Right atrium auricular region (tissue), 2 donors: ENCODE measurements at places on chromosomes 16 and 17. TPM values are rescaled to one million over a fixed set of nuclear protein-coding genes. Genes with fewer than 3 reads are reported as not detected.

DNA sequence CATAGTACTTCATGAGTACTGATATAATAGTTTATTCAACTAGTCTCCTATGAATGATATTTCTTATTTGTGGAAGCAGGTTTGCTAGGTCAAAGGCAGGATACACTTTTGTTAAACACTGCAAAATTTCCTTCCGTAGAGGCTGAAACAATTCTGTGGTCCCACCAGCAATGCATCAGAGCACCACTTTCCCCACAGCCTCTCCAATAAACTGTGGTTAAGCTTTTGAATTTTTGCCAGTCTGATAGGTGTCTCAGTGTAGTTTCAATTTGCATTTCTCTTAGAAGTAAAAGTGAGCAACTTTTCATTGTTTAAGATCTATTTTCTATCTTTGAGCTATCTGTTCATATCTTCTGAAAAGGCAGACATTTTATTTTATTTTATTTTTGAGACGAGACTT is 36.4 kb upstream of the CORO6 start:
- no peaks in the 10 kb centered on the region for H3K27me3 ChIP-seq
- no peak overlapping the region for H3K27ac ChIP-seq
- H3K36me3 ChIP-seq: peaks cover 21% of the 10 kb centered on the region
- H3K4me3 ChIP-seq: no peak overlapping the region
- no peaks in the 10 kb centered on the region for H3K4me1 ChIP-seq

DNA sequence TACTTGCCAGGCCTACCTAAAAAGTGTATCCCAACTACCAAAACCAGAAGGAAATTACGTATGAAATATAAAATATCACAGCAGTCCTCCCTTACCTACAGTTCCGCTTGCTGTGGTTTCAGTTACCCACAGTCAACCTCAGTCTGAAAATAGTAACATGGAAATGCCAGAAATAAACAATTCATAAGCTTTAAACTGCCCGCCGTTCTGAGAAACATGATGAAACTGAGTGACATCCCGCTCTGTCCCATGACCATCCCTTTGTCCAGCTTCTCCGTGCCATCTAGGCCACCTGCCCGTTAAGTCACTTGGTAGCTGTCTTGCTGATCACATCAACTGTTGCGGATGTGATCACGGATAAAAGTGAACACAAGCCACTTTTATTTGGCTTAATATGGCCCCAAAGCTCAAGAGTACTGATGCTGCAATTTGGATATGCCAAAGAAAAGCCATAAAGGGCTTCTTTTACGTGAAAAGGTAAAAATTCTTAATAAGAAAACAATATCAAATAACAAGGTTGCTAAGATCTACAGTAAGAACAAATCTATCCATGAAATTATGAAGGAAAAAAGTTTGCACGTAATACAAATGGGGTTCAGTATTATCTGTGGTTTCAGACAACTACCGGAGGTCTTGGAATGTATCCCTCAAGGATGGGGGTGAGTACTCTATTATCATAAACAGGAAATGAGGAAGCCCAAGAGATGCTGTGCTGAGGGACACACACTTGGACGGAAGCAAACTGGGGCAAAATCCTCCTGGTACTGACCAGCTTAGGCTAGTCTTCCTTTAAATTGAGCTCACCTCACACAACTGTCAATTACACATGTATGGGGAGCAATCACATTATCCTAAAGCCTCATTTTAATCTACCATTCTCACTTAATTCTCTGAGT is 8.2 kb downstream of the USP22 start:
- no peak overlapping the region for H3K4me3 ChIP-seq
- peak overlapping the region; percentile 70 for H3K27ac ChIP-seq
- H3K4me1 ChIP-seq: peaks cover 91% of the 10 kb centered on the region
- H3K36me3 ChIP-seq: no peaks in the 10 kb centered on the region
- no peak for DNase-seq

Gene PHOSPHO1
- total RNA-seq: 2.2 TPM

- peak; percentile 32 for DNase-seq
- no peaks in the 10 kb centered on the region for H3K27me3 ChIP-seq
- H3K27ac ChIP-seq: no peak overlapping the region
- H3K36me3 ChIP-seq: peaks cover 65% of the 10 kb centered on the region
- peaks cover 37% of the 10 kb centered on the region for H3K4me1 ChIP-seq
These were observed 19.6 kb downstream of the SNN start for GRCh38 chr16:11687601-11688519.

Gene NDRG4
- total RNA-seq: 163 TPM

- no peak for DNase-seq
- peaks cover 89% of the 10 kb centered on the region for H3K4me1 ChIP-seq
- no peak overlapping the region for H3K4me3 ChIP-seq
- H3K36me3 ChIP-seq: no peaks in the 10 kb centered on the region
- H3K27me3 ChIP-seq: no peaks in the 10 kb centered on the region
These were observed 6.7 kb downstream of the USP7 start for GRCh38 chr16:8957063-8957397.

DNA sequence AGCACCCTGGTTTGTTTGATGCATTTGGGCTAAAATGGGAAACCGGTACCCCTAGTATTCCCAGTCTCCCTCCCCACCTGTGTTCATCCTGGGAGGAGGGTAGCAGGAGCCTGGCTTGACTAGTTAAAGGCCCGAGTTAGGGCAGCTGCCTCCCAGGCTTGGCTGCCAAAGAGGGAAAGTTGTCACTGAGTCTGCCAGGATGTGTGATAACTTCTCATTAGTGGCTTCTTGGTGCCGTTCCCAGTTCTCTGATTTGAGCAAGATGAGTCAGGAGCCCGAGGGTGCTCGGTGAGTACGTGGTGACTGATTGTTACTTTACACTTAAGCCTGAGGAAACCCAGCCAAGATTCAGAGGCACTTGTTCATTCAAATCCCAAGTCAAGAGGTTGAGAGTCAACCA is 2.5 kb downstream of the KRT32 start:
- peak; percentile 64 for DNase-seq
- H3K36me3 ChIP-seq: no peaks in the 10 kb centered on the region
- H3K4me3 ChIP-seq: no peak overlapping the region
- no peak overlapping the region for H3K27ac ChIP-seq

Gene PPY
- not detected for total RNA-seq

Gene ACTG1
- total RNA-seq: 1,076 TPM

- no peaks in the 10 kb centered on the region for H3K4me1 ChIP-seq
- no peak overlapping the region for H3K27ac ChIP-seq
- H3K36me3 ChIP-seq: no peaks in the 10 kb centered on the region
- no peak overlapping the region for H3K4me3 ChIP-seq
- no peaks in the 10 kb centered on the region for H3K27me3 ChIP-seq
These were observed 211.4 kb downstream of the BCAS3 start for GRCh38 chr17:60888812-60889709.

DNA sequence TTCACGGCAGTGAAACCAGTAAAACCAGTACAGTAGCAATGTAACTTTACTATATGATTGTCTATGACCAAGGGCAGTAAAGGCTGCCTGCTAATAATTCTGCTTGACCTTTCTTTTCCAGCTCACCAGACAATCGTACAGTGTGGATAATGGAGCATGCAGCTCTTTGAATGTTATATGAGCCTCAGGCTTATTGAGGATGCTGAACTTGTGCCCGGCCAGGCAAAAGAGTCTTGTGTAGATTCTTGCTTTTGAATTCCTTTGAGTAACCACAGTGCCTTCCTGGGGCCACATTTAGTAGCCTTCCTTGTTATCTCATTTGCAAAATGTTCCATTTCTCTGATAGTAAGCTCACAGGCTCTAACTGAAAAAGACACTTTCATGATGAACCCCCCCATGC is 131.8 kb downstream of the CDH11 start:
- H3K27me3 ChIP-seq: no peaks in the 10 kb centered on the region
- no peak overlapping the region for H3K27ac ChIP-seq
- no peak overlapping the region for H3K4me3 ChIP-seq

DNA sequence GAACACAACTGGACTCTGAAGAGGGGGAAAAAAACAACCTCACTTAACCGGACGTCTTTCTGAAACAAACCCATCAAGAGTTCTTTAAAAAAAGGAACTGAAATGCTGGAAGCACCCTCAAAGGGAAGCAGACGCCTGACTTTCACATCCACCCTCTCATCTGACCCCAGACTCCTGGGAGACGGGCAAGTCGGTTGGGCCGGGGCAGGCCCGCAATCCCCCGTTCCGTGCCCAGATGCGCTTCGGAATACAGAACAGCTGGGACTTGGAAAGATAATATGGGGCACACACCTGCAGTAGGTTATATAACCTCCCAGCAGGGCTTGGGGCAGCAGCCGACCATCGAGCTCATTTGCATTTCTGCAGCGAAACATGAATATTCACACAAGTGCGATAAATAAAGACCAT is 3.7 kb downstream of the ARHGAP27 start:
- H3K36me3 ChIP-seq: no peaks in the 10 kb centered on the region
- H3K27ac ChIP-seq: no peak overlapping the region
- no peak overlapping the region for H3K4me3 ChIP-seq
- DNase-seq: no peak
- peaks cover 9% of the 10 kb centered on the region for H3K27me3 ChIP-seq

DNA sequence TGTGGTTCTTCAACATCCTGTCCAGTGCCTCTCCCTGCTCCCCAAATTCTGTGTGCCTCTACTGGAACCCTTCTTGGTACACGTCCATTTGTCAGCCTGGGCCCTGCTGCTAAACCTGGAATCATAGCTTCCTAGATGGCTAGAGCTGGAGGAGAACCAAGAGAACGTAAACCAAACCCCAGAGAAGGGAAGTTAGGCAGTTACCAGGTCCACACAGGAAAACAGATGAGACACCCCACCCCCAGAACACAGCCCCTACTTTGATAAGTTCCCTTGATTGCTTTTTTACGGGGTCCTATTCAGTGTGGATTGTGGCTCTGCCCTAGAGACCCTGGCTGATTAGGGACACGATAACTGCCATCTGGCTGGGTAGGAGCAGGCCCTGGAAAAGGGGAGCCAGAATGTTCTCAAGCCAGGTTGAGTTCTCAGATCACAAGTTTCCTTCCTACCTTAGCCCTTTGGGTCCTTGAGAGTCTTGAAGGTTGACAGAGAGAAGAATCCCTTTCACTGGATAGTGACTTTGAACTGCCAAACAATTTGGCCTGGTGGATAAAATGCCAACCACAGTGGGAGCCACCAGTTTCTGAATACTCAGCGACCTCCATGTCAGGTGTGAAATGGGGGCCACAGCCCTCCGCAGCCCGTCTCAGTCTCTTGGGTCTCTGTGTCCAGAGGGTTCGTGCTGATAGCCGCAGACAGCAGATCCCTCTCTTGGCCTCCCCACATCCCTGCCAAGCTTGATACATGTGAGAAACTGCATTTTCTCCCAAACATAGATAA is 7.9 kb downstream of the TBX4 start:
- peaks cover 20% of the 10 kb centered on the region for H3K4me1 ChIP-seq
- no peak overlapping the region for H3K4me3 ChIP-seq
- H3K27ac ChIP-seq: no peak overlapping the region
- H3K27me3 ChIP-seq: peaks cover 21% of the 10 kb centered on the region
- no peaks in the 10 kb centered on the region for H3K36me3 ChIP-seq
- no peak for DNase-seq

DNA sequence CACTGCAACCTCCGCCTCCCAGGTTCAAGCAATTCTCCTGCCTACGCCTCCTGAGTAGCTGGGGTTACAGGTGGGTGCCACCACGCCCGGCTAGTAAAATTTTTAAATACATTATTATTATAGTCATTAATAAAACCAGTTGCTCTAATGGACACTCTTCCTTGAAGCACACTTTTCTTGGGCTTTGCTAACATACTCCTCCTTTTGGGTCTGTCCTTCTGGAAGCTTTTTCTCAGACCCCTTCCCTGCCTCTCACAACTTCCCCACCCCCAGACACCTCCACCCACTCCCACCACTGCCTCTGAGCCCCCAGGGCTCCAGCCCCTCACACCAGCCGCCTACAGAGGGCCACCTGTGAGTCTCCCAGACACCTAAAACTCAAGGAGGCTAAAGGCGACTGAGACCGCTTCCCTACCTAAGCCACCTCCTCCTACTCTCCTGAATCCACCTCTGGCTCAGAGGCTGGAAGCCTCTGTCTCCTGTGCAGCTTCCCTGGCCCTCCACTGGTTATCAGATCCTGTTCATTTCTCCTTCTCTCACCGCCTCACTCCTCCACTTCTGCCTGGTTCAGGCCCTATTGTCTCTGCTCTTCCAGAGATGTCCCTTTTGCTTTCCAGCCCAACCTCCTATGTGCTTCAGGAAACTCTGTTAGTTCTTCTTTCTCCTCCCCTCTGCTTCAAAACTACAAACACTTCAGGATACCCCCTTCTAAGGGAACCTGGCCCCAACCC is 2.1 kb upstream of the CUEDC1 start:
- no peaks in the 10 kb centered on the region for H3K27me3 ChIP-seq
- H3K4me1 ChIP-seq: no peaks in the 10 kb centered on the region
- no peaks in the 10 kb centered on the region for H3K36me3 ChIP-seq
- H3K4me3 ChIP-seq: no peak overlapping the region
- peak; percentile 42 for DNase-seq
